ENCODE measurements at places on chromosomes 5 and 9.

GRCh38 chr9:125529589-125530515 is 177.2 kb downstream of the MAPKAP1 start:
- DNase-seq: no peak

GRCh38 chr5:27494887-27495286 is 456.5 kb upstream of the CDH9 start:
- DNase-seq: no peak

DNA sequence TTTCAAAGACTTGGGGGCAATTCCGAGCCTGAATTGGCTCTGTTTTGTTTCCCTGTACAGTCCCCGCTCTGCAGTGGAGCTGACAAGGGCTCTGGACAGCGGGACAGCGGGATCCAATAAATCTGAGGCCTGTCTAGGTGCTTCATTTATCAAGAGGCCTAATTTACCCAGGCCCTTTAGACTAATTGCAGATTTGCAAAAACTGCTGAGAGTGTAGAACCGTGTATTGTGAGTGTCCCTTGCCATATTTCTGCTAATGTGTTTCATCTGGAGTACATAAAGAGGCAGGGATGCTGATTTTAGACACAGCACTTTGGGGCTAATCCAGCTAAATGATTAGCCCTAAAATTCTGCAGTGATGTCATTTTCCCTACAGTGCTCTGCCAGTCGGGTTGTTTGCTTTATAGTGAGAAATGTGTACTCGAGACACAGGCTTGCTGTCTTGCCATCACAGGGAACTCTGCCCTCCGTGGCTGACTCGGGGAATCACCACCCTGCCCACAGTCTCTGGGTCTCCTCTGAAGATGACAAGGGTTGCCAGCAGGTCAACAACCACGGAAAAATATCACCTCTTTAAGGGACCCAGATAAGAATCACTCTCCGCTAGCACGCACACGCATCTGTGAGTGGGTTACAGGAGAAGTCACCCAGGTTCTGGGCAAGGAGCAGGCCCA is 592.0 kb downstream of the BNC2 start:
- no peak for DNase-seq

GRCh38 chr5:140855772-140856674 is at the start of gene PCDHA10:
TSS of gene PCDHA10 (plus strand) at chr5:140855897. CDS start at chr5:140856049, 152 bp downstream.
- DNase-seq: peak; percentile 11

DNA sequence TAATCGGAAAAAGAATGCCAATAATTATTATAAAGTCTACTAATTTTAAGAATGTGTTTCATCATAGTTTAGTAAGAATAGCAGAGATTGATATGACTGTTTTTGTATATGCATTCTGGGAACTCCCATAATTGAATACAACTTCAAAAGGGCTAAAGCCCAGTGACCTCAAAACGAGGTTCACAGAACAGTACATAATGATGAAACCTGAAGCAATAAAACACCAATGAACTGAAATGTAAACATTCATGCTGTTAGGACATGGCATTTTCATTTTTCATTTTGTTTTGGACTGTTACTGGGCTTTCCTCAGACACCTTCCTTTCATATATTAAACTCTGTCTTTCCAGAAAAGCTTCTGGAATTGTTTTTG is 684 bp upstream of the JMY start:
- DNase-seq: no peak

GRCh38 chr5:71747182-71747581 is 28.1 kb downstream of the CARTPT start:
- DNase-seq: no peak

DNA sequence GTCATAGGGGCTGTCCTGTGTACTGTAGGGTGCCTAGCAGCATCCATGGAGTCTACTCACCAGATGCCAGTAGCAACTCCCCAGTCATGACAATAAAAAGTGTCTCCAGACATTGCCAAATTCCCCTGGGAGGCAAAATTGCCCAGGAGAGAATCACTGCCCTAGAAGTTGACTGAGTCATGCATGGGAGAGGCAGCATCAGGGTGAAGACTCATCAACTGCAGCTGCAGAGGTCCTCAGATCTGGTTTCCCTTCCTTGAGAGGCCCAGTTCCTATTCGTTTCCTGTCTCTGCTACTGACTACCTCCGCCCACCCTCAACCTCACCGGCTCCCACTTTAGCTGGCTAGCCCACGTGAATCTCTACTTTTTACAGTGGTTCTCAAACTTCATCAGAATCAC is 88.6 kb upstream of the AGXT2 start:
- DNase-seq: no peak

GRCh38 chr5:175766963-175767362 is 104.4 kb upstream of the CPLX2 start:
- DNase-seq: no peak

GRCh38 chr5:143001764-143002351 is 231.7 kb downstream of the ARHGAP26 start:
- no peak for DNase-seq

DNA sequence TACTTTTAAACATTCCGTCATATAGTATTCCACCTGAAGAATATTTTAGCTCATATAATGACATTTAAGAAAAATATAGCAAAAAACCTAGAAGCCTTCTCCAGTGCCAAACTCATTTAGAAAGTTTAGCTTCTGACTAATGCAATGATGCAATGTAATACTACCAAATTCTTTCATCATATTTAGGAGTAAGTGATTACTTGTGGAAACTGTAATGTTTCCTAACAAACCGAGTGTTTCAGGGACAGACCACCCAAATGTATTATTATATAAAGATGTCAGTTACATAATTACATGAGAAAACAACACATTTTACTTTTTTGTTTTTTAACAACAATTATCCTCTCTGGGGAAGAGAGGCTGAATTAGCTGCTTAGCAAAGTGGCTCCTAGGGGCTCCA is 316.2 kb downstream of the ARL15 start:
- no peak for DNase-seq

DNA sequence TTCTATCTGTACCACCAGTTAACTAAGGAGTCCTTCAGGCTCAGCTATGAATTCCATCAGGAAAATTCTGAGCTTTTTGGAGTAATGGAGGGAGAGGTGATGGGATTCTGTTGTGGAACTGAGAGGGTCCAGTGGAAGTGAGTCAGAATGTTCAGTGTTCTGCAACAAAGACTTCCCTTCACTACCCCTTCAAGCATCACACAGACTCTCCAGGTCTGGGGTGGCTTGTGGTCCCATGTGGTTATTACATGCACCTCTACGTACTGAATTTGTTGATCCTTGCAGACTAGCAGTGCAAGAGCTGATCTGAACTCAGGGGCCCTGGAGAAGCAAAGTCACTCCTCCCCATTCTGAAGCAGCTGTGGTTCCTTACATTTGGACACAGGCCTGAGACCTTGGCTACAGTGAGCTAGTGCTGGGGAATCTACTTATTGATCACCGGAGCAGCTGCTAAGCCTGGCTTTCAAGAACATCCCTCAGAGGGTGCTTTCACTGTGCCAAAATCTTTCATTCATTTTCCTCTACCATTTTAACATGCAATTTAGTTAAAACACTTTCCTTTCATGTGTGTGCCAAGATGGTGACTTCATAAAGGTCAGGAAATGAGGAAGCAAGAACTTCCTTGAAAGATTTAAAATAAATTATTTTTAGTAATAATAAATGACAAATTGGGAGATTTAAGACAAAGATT is 75.0 kb upstream of the TNC start:
- no peak for DNase-seq

DNA sequence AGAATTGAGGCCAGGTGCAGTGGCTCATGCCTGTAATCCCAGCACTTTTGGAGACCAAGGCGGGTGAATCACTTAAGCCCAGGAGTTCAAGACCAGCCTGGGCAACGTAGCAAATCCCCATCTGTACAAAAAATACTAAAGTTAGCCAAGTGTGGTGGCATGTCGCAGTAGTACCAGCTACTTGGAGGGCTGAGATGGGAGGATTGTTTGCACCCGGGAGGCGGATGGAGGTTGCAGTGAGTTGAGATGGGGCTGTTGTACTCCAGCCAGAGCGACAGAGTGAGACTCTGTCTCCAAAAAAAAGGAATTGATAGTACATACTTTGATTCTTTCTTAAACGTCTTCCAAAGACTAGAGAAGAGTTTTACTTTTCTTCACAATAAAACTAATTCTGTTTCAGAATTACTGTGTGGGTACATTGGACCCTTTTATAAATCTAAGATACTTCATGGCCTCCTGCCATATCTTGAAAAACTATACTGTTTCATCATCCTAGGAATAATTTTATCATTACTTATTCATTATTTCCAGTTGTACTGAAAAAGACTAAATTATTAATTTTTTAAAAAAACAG is 132.0 kb upstream of the GRHPR start:
- no peak for DNase-seq

DNA sequence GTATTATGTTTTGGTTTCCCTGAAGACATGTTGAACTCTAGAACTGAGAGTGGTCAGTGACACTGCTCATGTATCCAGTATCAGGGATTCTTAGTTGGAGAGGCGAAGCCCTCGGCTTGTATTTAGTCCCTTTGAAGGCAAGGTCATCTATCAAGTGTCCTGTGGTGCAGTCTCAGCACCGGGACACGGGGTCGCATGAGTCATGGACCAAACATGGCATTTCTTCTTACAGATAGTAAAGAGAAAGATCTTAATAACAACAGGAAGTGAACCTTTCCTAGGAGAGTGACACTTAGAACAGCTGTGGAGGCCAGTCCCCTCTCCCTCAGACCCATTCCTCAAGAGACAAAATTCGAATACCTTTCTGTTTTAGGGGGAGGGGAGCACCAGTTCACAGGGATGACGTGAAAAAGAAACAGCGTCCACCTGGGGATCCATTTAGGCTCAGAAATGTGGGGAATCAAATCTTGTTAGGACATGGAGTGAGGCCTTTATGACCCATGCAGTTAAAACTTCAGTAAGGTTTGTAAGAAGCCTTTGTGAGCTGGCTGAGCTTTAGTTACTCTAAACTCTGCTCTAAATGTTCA is 86.5 kb downstream of the ADGRV1 start:
- DNase-seq: no peak

- DNase-seq: no peak
These were observed 544.6 kb upstream of the TRPC7 start for GRCh38 chr5:136909906-136910305.

GRCh38 chr9:117028103-117028858 is 341.2 kb downstream of the TRIM32 start:
- DNase-seq: no peak

DNA sequence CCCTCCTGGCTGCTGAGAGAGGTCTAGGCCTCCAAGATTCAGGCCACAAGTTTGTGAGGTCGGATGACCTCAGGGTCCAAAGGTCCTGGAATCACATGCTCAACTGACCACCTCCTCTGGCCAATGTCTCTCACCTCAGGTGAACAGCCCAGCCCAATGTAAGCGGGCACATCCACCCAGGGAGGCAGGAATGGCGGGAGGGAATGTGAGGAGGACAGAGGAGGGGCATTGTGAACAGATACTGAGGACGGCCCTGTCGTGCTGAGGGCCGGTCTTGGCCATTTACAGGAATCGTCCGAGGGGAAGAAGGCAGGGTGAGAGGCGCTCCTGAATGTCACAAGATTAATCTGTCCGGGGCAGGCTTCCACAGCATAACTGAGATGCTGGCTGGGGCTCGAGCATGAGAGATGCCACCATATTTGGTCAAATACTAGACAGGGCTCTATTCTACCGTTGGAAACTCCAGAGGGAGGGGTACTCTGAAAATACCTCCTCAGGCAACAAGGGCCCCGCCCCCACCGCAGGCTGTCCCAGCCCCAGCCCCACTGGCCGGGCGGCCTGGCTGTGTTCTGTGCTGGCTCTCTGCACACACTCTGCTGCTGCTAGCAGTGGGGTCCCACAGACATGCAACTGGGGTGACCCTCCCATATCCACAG is 1.5 kb upstream of the IL17B start:
- no peak for DNase-seq

DNA sequence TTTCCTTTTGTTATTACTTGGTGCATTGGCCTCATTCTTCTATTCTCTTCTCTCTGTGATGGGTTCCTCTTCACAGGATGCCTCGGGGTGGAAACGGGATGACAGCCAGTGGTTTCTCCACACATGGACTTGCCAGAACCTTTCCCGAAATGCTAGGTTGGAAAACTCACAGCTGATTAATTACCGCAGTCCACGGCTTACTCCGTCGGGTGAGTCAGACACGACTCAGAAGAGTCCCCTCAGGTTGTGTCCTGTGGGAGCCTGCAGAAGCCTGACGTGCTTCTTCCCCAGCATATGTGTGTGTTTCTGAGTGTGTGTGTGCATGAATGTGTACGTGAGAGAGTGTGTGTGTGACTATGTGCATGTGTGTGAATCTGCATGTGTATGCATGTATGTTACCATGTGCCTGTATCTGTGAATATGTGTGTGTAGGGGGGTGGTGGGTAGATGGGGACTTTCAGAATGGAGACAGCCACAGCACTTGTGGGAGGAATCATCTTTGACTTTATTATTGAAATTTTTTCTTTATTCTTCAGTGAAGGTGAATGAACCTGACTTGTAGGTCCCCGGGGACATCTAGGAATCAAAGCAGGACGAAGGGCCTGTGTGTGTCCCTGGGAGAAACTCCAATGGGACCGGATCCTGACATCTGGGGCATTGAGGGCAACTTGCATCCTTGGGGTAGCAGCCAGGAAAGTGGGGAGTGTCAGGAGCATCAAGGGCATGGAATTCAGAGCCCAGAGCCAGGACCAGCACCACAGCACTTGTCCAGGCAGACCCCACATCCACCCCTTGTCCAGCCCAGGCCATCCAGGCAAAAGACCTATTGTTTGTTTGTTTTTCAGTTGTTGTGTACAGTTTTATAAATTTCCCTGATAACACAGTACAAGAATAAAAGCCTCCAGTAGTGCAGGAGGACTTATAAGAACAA is 21.9 kb upstream of the MED10 start:
- DNase-seq: no peak

DNA sequence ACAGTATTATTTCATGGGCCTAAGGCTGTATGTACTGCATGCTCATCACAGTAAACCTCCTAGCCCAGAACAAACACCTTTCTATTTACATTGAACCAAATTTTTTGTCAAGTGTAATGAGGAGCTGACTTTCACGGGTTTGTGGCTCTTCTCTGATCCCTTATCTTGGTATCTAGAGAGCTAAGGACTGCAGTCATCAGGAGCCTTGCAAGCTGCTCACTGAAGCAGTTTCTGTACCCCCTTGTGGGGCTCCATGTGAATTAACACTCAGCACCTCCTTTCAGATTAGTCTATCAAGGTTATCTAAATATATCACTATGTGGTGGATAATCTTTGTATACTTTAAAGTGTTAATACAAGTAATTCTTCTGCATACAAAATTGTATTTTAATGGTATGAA is 108.2 kb downstream of the AUH start:
- peak; percentile 1 for DNase-seq

All from NCI-H526 (cell line).